CD4-positive, alpha-beta T cell treated with Interleukin-12 subunit alpha and Interleukin-12 subunit beta, for 1 hour (primary cell): ENCODE measurements at places on chromosomes 2 and 18.

GRCh38 chr18:76353500-76353899 lies 141.5 kb downstream of the ZNF516 start:
- DNase-seq, result no peak

DNA sequence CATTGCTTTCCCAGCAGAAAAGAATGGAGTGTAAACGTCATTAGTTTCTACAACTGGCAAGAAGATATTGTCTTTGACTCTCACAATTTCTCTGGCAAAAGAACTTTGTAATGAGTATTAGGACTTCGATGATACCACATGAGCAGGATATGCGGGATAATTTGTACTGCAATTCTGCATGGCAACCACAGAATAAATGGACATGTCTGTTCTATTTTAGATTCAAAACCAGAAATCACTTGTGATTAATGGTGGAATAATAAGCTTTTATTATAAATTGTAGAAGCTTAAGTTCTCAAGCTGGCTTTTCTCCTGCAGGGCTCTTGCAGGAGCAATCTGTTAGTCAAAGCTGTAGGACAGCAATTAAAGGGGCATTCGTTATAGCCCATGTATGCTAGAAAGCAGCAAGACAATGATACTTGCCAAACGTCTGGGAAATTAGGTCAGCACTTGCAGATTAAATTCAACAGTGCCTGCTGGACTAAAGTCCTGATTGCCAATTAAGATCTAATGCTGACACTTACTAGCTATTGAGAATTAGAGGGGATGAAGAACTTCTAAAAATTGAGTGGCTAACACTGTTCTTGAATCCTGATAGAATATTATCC lies 177.9 kb downstream of the PTH2R start:
- DNase-seq, result no peak

- DNase-seq, result peak; percentile 53
Observed at GRCh38 chr2:1817256-1818051, 73.1 kb upstream of the PXDN start.

DNA sequence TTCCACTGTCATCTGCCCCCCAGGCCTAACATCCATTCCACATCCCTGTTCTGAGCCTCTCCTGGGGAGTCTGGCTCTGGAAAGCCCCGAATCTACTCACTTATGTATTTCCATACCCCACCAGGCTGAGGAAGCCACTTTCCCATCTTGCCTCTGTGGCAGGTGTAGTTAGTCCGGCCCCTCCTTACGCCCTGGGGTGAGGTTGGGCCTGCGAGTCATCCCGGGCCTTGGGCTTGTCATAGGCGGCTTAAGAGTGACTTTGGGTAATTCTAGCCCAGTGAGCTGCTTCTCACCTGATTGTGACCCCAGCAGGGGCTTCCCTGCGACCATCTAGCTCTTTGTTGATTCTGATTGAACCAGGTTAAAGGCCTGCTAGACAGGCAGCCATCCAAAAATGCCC lies 21.1 kb downstream of the PCARE start:
- no peak for DNase-seq

DNA sequence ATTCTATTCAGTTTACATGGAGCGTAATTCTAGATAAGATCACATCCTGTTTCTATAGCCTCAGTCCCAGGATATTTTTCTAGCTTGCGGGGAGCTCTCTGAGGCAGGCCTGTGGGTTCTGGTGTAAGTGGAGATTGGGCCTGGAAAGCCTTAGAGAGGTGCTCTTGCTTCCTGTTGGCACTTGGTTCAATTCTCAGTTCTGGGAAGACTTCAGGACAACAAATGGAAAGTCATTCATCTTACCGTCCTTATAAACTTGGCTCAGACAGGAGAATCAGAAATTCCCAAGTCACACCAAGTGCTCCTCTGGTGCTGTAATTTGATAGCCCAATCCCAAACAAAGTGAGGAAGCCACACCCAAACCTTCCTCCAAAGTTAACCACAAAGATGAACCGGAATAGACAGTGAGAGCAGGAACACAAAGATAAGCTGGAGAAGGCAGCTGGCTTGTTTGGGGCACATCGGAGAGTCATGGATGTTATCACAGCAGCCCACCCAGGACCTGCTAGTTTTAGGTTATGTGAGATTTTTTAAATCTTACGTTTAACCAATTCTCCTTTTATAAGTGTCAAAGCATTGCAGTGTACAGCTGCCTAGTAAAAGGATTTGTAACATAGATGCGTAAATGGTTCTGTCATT lies 144.3 kb upstream of the MAP3K20 start:
- DNase-seq, result no peak

GRCh38 chr2:193371200-193371599 lies 1176.5 kb upstream of the TMEFF2 start:
- no peak for DNase-seq

- no peak for DNase-seq
Observed at GRCh38 chr2:43387092-43388062, 161.0 kb upstream of the ZFP36L2 start.

DNA sequence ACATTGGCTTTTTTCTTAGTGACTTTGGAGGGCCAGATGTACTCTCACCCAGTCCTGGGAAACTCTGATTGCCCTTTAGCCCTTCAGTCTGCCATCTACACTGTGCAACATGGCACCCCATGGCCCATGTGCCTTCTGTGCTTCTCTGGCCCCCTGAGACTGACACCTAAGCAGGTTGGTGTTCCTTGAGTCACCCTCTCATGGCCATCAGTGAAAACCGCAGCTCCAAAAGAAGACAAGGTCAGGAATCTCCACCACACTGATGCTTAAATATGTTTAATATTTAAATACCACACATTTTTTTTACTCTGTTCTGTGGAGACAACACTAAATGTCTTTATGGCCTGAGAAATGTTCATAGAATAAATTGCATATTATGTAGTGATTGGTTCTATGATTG lies 23.9 kb downstream of the DCC start:
- DNase-seq, result no peak

DNA sequence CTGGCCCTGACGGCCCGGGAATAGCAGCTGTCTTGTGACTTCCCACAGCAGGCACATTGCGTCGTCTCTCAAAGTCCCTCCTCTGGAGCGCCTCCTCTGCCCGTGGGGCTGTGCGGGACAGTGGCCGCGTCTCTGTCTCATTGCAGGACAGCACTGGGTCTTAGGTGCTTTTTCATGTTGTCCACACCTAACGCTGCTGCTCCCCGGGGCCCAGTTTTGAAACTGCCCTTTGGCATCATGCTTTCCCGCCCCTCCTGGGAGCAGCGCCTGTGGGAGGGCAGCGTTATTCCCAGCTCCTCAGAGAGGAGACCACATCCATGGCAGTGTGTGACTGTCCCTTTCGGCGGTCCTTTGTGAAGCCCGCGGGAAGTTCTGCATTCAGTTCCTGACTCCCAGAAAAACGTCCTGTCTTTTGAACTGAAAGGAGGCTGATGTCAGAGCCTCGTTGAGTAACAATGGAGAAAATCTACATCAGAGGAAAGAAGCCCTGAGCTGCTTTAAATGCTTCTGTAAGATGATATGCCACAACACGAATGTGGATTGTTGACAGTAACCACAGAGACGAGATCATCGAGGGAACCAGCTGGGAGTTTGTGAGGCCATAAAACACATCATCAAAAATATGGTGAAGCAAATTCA lies 226.0 kb downstream of the FAM210A start:
- DNase-seq, result no peak

DNA sequence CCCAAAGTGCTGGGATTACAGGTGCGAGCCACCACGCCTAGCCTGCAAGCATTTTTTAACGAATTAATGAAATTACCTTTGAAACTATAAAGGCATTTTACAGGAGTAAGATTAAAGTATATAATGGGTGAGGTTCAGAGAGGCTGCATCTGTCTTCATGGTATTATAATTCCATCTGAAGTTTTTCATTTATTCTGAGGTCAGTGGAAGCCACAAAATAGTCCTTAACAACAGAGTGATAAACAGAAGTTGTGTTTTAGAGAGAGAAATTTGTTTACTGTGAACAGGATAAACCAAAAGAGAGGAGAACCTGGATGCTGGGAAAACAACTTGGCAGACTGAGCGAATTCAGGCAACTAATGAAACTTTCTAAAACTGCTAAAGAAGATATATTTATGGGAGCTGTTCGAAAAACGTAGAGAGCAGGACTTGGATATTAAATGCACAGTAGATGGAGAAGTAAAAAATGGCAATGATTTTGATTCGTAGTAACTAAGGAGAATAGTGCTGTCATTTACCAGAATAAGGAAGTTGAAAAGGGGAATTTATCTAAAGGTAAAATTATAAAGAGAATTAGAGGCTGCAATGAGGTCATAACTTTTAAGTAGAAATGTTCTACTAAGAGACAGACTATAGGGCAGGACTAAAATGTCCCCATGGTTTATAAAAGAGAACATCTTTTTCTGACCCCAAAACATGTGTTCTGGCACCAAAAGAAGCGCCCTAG lies 37.9 kb upstream of the ITGA4 start:
- DNase-seq, result no peak

- DNase-seq, result no peak
Observed at GRCh38 chr2:69464575-69464974, 27.3 kb upstream of the NFU1 start.

DNA sequence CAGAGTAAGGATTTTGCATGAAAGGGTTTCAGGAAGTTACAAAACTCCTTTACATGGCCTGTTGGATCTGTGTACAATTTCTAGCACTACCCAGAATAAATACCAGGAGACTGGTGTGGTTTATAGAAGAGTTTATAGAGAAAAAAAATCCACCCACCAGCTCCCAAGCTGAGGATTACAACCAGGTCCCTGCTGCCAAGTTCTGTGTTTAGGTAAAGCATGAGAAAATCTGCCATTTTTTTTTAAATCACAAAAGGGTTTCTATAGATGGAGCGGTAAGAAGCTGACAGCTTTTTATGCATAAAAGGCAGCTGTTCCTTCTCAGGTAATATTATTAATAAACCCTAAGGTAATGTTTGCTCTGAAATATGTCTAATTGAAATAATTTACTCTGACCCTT lies 545.4 kb upstream of the ZEB2 start:
- DNase-seq, result no peak
